IMR-90 (cell line): ENCODE measurements at places on chromosomes 3 and 15. TPM values are rescaled to one million over a fixed set of nuclear protein-coding genes. Genes with fewer than 3 reads are reported as not detected.

DNA sequence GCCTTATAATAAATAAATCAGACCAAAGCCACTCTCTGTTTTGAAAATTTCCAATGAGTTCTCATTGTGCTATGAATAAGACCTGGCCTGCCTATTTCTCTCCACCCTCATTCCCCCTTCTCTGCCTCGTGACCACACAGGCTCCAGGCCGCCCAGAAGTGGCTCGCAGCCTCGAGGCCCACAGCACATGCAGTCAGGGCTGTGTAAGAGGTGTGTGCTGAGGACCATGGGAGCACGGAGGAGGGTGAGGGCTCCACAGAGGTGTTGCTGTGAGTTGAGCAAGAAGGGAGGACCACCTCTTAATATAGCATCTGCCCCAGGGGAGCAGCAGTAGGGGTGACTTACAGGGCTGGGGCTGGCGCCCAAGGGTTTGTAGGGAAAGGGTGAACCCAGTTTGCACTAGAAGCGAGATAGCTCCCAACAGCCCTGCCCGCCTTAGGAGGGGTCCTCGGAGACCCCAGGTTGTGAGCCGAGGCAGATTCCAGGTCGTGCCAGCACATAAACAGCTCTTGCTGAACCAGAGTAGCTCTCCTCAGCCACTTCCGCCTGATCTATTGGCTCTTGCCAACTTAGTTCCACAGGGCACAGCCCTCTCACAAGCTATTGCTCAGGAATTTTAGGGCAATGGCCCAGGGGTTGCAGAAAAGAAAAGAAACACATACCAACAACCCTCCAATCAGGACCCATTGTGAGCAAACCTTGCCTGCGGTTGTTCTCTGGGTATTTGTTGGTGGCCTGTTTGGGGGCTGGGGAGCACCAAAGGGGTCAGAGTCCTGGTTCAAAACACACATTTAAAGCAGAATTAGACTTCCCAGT lies 117.7 kb downstream of the MYLK start:
- no peak for DNase-seq

DNA sequence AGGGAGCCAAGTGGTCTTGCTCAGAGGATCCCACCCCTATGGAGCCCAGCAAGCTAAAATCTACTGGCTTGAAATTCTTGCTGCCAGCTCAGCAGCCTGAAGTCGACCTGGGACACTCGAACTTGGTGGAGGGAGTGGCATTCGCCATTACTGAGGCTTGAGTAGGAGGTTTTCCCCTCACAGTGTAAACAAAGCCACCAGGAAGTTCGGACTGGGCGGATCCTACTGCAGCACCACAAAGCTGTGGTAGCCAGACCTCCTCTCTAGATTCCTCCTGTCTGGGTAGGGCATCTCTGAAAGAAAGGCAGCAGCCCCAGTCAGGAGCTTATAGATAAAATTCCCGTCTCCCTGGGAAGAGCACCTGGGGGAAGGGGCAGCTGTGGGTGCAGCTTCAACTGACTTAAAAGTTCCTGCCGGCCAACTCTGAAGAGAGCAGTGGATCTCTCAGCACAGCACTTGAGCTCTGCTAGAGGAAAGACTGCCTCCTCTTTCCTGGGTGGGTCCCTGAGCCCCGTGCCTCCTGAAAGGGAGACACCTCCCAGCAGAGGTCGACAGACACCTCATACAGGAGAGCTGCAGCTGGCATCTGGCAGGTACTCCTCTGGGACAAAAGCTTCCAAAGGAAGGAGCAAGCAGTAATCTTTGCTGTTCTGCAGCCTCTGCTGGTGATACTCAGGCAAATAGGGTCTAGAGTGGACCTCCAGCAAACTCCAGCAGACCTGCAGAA lies 576.3 kb upstream of the NECTIN3 start:
- no peak for DNase-seq

DNA sequence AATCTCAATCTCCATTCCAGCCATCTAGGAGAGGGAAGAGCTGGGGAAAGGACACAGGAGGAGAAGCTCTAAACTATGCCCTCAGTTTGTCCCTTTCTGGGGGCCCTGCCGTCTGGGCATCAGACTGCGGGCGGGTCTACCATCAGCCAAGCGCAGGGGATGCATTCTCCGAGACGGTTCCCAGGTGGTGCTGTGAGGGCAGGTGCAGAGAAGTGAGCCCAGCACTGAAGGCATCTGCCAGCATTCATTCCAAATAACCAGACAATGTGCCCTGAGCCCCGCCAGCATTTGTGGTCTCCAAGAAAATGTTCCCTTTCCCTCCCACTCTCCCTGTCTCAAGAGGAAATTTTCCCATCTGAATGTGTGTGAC lies 265.7 kb downstream of the XXYLT1 start:
- DNase-seq, result no peak

DNA sequence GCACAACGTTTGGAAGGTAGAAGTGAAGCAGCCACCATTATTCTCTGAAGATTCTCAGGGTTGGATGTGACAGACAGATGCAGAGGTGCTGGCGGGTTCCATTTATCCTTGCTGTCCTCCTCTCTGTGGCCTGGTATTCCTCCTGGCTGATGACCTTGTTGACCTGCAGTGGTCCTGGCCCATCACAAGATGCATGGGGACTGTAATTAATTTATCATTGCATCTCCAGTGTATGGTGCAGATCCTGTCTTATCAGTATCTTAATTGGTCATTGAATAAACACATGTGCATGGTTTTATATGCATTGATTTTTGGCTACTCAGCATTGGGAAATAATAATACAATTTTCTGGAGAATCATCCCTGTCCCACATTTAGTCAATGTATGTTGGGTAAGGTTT lies 259.4 kb upstream of the LRRFIP2 start:
- DNase-seq, result no peak

GRCh38 chr3:195907684-195907933 lies 742 bp downstream of the TNK2 start:
- no peak for DNase-seq

GRCh38 chr15:33526532-33526931 lies 215.8 kb downstream of the RYR3 start:
- DNase-seq, result no peak

DNA sequence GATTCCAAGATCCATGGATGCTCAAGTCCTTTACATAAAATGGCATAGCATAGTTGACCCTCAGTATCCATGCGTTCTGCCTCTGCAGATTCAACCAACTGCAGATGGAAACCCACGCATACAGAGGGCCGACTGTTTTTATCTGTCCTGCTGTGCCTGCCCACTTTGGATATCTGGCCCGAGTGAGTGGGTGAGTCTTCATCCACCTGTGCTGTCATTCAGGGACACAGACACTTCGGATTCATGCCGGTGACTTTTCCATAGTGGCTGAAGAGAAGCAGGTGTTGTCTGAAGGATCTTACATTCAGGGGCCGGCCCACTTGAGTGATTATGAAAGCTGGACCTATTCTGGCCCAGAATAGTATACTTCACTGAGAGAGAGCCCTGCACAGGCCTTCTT lies 85.1 kb downstream of the RYR3 start:
- no peak for DNase-seq

- DNase-seq, result no peak
Observed at GRCh38 chr15:58536414-58536813, 104.6 kb downstream of the LIPC start.

- DNase-seq, result no peak
Observed at GRCh38 chr3:46277476-46277875, 35.2 kb downstream of the CCR3 start.

- no peak for DNase-seq
Observed at GRCh38 chr15:101237251-101237650, 14.6 kb downstream of the CHSY1 start.

GRCh38 chr15:67779549-67780111 lies 45.7 kb upstream of the SKOR1 start:
- DNase-seq, result no peak

GRCh38 chr3:107035176-107035575 lies 342.1 kb upstream of the CCDC54 start:
- no peak for DNase-seq

DNA sequence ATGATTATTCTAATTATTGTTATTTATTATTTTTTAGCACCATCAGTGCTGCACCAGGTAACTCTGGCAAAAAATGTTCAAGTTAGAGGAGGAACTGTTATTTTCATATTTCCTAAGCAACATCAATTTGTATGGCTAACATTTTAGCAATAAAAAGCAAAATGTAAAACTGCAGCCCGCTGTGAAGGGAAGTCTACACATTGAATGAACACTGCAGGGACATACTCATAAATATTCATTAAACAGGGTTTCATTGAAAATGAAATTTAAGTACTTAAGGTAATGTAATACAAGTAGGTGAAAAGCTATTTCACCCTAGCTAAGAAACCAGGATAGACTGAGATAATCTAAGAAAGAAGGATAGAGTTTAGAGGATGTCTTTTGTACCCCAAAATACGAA lies 532.7 kb downstream of the NLGN1 start:
- no peak for DNase-seq

DNA sequence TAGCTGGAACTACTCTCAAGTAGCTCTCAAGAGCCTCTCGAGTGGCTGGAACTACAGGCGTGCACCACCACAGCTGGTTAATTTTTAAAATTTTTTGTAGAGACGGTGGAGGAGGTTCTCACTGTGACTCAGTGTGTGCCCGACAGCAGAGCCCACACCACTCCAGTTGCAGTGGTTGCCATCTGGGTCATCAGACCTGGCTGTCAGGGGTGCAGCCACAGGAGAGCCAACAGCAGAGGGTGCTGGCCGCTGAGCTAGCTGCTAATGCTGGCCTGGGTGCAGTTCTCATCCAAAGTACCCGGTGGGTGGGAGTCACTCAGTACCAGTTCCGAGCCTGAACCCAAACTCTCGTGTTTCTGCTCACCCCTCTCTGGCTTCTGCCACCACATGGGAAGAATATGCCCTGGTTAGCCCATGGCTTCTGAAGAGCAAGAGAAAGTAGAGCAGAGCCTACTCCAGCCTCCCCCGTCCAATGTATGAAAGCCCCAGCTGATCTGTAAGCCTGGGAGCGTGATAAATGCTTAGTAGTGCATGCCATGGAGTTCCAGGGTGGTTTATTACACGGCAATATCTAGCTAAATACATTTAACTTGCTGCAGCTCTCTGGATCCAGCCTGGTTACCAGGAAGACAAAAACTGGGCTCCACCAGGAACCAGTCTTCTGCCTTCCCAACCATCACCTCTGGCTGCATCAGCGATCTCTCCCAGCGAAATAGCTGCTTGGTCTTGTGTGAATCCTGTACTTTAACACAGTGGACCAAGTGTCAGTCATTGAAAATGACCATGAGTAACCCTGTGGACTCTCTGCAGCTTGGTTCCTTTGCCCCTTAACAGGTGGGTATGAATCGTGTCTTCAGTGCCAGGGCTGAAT lies 17.1 kb downstream of the UMPS start:
- no peak for DNase-seq

GRCh38 chr3:37987315-37987697 lies 3.3 kb upstream of the VILL start:
- DNase-seq, result no peak

GRCh38 chr15:81275711-81276392 lies 48.1 kb downstream of the STARD5 start:
- peak; percentile 17 for DNase-seq

DNA sequence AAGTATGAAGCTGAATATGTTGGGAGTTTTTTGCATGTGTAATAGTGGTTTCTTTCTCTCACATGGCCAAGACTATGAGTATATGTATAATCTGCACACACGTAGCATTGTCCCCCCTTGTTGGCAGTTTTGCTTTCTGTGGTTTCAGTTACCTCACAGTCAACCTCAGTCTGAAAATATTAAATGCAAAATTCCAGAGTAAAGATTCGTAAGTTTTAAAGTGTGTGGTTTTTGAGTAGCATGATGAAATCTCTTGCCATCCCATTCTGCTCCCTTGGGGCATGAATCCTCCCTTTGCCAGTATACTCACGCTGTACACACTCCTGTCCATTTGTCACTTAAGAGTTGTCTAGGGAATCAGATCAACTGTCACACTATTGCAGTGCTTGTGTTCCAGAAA lies 742.0 kb upstream of the CCDC54 start:
- DNase-seq, result peak; percentile 91

DNA sequence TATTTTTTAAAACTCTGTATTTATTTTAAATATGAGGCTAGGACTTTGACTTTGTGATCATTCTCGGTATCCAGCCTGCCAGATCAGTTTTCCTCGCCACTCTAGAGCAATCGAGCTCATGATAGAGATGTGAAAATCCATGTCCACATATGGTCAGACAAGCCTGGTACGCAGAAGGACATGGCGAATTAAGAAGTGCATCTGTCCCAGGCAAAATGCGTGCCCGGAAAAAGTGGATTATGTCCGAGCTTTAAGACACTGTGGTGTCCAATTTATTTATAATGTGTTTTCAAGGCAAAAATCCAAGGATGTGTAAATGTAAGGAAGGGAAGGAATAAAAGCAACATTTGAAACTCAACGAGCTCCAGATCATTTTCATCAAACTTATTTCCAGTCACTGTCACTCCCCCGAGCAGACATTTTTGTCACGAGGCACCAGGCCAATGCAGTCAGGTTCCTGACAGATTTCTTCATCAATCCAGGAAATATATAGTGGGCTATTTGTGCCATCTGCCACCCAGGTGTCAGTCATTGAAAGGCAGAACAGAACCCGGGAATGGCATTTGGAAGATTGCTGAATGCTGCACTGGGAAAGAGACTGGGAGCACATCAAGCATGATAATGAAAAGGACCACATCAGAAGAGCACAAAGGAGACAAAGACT lies 825.7 kb downstream of the SQOR start:
- no peak for DNase-seq

- DNase-seq, result no peak
Observed at GRCh38 chr3:177624528-177625495, 427.5 kb upstream of the TBL1XR1 start.

- DNase-seq, result no peak
Observed at GRCh38 chr3:52527732-52528585, 5.7 kb downstream of the NT5DC2 start.

- no peak for DNase-seq
Observed at GRCh38 chr3:107727102-107727501, 204.3 kb downstream of the BBX start.

- no peak for DNase-seq
Observed at GRCh38 chr3:186609247-186609868, 3.5 kb upstream of the AHSG start.

- DNase-seq, result peak; percentile 83
Observed at GRCh38 chr3:172666873-172667694, 43.8 kb downstream of the NCEH1 start.

- DNase-seq, result peak; percentile 21
Observed at GRCh38 chr3:50648313-50648712, 26.4 kb upstream of the DOCK3 start.

GRCh38 chr3:61464518-61465140 lies 96.7 kb upstream of the PTPRG start:
- DNase-seq, result no peak

RBM15B gene
- 17.2 and 17.4 TPM in 2 replicates for total RNA-seq

MST1R gene
- total RNA-seq, result under 0.01 TPM in 1 of 2 replicates, not detected in the other

ACKR4 gene
- total RNA-seq, result 0.18 TPM in 1 of 2 replicates, not detected in the other

PRR20G gene
- not detected in 2 replicates for total RNA-seq

SAMMSON gene
- not detected in 2 replicates for total RNA-seq

TATDN2 gene
- total RNA-seq, result 7.8 and 9.0 TPM in 2 replicates

SEMA3G gene
- not detected in 2 replicates for total RNA-seq

NRG4 gene
- not detected in 2 replicates for total RNA-seq

CPNE9 gene
- not detected in 2 replicates for total RNA-seq
